Hematopoietic multipotent progenitor cell (in vitro differentiated cells): ENCODE measurements at places on chromosomes 13 and 19.

- no peak for DNase-seq
These were observed 25.1 kb upstream of the CD70 start for GRCh38 chr19:6616011-6616410.

DNA sequence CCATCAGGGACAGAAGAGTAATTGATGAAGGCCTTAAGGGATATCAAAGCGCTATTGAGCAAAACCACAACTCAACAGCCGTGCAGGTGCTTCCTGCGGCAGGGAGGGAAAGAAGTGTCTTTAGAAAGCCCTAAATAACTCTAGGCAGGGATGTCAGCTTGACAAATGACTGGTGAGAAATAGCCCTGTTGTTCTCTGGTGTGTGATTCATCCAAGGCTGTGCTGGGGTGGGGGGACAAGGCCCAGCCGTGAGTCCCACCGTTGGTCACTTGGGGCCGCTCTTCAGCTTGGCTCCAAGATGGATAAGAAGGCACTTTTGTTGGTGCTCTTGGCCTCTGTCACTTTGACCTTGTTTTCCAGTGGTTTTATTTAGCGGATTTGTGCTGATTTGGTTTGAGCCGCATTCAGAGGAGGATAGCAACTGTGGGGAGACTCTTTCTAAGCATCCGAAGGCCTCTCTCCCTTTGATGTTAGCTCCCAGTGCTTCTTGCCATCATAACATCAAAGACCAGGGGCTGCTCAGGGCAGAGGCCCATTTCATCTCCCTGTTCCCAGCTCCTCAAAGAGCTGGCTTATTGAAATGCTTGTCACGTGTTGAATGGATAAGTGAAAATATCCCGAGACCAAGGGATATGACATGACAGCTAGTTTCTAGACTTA is 130.3 kb upstream of the SERP2 start:
- peak; percentile 97 for DNase-seq

GRCh38 chr19:38409631-38410133 is 6.8 kb downstream of the FAM98C start:
- DNase-seq, result no peak

- no peak for DNase-seq
These were observed 44.9 kb downstream of the C13orf46 start for GRCh38 chr13:113928685-113929627.

DNA sequence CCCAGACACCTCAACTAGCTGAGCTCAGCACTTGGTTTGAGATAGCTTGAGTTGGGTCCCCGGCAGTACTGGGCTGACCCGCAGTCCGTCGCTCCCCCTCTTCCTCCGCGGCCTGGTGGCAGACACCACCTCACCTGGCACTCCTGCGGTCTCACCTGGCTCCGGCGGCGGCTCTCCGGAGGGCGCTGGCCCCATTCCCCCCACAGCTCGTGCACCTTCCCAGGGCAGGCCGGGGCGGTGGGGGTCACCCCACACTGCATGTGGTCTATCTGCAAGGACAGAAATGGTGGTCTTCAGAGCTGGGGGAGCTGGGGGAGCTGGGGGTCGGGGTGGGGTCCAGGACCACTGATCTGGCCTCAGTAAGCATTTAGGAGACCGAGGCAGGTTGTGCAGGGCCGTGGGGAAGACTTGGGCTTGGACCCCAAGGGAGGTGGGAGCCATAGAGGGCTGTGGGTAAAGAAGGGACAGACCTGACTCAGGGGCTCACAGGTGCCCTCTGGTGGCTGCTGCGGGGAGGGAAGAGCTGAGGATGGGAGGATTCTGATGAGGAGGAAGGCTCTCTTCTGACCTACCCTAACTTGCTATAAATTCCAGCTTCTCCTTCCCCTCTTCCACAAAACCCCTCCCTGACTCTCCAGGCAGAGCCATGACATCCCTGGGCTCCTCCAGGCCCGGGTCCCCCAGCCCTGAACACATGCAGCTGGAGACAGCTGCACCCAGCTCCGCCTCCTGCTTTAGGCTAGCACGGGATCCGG is 6.7 kb upstream of the PLIN4 start:
- peak; percentile 48 for DNase-seq

- peak; percentile 78 for DNase-seq
These were observed 23.7 kb downstream of the SLC6A16 start for GRCh38 chr19:49301165-49301865.

DNA sequence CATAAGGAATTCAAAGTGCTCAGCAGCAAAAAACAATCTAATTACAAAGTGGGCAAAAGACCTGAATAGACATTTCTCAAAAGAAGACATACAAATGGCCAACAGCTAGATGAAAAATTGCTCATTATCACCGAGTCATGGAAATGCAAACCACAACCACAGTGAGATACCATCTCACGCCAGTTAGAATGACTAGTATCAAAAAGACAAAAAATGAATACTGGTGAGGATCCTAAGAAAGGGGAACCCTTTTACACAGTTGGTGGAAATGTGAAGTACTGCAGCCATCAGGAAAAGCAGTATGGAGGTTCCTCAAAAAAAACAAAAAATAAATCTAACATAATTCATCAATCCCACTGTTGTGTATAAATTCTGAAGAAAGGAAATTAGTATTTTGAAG is 1206.1 kb downstream of the EFNB2 start:
- DNase-seq, result no peak

- peak; percentile 65 for DNase-seq
These were observed 3.7 kb downstream of the HRC start for GRCh38 chr19:49151267-49152118.

- DNase-seq, result no peak
These were observed 66.9 kb upstream of the TM9SF2 start for GRCh38 chr13:99434258-99434788.

DNA sequence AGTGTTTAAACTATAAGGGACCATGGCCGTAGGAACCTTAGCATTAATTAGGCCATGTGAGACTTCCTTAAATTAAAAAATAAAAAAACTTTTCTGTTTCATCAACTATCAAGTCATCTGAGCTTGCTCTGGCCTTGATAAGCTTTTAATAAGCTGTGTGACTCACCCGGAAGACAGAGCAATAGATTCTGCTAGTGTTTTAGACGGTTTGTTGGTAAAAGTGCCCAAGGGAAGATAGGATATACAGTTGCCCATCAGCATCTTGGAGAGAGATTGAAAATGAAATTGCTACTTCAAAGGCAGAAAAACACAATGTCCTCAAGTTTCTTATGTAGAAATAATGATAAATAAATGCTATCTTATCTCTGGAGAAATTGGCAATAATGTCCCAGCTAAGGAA is 31.2 kb upstream of the RCBTB2 start:
- DNase-seq, result no peak

DNA sequence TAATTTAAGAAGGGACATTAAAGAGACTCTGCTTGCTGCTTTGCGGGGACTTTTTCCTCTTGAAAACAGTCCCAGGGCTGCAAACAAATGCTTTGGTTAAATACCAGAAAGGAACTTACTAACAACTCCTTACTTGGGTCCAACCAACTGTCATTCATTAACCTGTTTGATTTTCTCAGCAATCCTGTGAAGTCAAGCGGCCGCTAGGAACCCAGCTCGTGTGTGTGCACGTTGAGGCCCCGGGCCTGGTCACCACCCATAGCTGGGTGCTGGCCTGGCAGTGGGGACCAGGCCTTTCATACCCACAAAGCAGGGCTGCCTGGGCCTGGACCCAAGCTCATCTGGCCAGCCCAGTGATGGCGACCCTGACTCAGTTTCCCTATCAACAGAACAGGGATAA is 50.7 kb downstream of the C1QTNF9 start:
- DNase-seq, result no peak

- DNase-seq, result peak; percentile 47
These were observed 18.0 kb downstream of the SLC5A5 start for GRCh38 chr19:17889609-17890214.

DNA sequence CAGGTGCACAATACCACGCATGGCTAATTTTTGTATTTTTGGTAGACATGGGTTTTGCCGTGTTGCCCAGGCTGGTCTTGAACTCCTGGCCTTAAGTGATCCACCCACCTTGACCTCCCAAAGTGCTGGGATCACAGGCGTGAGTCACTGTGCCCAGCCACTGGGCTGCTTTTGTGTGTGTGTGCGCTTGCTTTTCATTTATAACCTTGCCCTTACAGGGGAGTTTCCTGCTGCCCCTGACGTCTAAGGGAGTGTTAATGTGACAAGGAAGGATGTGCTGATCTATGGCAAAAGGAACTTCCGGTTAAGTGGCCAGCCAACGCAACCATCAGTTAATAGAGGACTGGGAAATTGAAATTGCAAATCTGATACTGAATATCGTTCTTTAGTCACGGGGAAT is 57.7 kb downstream of the ING1 start:
- DNase-seq, result no peak

DNA sequence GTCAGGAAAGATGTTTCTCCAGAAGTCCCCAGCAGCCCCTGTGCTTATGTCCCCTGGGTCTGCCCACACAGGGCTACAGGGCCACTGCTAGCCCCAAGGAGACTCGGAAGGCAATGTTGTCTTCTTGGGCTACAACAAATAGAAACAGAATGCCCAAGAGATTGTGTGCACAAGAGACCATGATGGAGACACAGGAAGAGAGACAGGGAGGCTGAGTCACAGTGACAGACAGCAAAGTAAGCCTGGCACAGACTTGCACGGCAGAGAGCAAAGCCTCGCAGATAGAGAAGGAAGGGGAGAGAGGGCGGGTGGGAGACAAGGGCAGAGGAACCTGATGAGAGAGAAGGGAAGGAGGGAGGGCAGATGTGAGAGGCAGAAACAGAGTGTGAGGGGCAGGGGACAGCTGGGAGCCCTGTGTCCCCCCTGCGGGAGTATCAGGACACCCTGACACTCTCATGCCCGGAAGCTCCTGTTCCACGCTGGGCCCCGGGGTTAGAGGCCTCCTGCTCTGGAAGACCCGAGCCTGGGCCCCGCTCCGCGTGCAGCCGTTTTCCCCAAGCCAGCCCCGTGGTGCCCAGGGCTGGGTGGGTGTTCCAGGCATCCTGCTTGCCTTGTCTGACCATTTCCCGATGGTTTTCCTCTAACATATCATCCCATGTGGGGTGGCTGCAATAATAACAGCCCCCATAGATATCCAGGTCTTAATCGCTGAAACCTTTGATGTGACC is 2.7 kb upstream of the PLA2G4C start:
- DNase-seq, result no peak

- no peak for DNase-seq
These were observed 6.4 kb downstream of the FBN3 start for GRCh38 chr19:8143041-8143440.

DNA sequence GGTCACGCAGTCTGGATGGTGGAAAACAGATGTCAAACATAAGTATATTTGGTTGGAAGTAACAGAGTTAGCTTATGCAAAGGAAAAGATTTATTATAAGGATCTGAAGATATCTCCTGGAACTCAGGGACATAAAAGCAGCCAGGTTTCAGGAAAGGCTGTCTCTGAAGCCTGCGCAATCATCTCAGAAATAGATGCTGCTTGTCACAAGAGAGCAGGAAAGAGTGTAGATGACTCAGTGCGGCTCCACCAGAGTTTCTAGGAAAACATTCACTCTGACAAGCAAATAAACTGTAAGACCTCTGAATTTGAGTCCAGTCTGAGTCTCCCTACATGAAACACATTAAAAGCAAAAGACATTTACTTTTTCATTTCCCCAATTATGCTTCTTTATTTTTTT is 220.4 kb upstream of the HTR2A start:
- no peak for DNase-seq

GRCh38 chr13:110835721-110836604 is 78.9 kb downstream of the ANKRD10 start:
- no peak for DNase-seq

DNA sequence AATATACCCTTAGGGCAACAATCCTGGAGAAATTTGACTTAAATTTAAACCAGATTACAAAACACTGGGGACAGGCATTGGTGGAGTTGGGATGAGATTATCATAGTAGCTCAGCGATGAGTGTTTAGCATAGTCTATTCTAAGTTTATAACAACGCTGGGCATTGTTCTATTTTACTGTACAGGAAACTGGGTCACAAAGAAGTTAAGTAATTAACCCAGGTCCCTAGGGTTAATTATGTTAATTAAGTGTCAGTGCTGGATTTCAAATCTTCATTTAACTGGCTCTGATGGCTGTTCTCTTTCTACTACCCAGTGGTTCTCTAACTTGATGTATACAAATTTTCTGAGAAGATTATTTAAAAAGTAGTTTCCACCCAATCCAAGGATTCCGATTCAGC is 388.9 kb downstream of the KCNRG start:
- no peak for DNase-seq

DNA sequence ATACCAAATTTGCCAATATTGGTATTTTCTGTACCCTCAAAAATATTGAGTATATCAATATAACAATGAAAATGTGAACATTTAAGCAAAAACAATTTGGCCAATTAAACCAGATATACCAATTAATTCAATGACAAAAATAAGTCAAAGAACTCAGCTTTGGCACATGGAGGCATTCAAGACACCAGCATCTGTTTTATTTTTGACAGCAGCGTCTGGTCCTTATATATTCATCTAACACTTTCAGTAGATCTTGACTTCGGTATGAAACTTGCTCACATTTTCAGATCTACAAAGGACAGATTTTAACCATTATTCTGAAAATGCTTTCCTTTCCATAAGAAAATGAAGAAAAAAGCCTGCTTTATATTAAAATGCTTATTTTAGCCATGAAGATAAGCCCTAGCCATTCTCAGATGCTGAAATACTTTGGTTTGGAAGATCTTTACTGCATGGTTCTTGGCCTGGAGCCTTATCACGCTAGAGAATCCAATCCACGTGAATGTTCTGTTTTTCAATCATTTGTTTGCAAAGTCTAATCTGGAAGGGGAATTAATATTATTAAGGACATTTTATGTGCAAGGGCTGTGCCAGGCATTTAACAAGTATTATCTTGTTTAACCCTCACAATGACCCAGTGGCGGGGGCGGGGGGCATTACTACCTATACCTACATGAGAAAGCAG is 132.2 kb downstream of the DLEU7 start:
- no peak for DNase-seq

GRCh38 chr19:19542507-19542906 is 4.4 kb downstream of the CILP2 start:
- DNase-seq, result no peak

DNA sequence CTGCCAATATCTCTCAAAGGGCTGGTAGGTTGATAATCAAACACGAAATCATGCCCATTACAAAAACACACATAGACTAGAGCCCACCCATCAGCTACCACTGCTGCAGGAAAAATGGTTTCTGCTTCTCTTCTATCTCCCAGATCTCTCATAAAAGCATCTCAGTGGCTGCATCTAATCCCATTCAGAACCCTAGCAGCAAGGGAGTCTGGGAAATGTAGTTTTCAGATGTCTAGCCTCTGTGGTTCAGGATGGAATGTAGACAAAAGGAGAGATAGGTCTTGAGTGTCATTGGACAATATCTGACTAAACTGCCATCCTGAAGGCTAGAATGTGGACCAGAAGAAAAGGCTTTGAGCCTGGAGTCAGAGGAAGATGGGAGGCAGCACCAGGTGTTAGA is 32.1 kb downstream of the RDH8 start:
- DNase-seq, result no peak

GRCh38 chr13:113317031-113317430 is 20.0 kb downstream of the LAMP1 start:
- no peak for DNase-seq

DNA sequence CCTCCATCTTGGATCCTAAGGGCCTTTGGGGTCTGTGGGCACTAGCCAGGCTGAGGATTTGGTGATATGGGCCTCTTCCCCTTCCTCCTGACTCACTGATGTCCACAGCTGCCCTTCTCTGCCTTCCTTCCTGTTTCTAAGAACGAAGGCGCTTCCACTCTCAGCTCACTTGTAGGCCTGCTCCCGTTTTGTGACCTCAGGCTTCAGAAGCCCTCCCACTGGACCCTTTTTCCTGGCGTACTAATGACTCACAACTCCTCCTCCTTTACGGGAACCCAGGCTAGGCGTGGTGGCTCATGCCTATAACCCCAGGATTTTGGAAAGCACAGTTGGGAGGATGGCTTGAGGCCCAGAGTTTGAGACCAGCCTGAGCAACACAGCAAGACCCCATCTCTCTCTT is 55.6 kb downstream of the TMED1 start:
- DNase-seq, result peak; percentile 32

- DNase-seq, result no peak
These were observed 66.7 kb downstream of the FOXO1 start for GRCh38 chr13:40599747-40600146.
